ENCODE measurements at places on chromosomes 16 and 17.
A peak's percentile ranks its signal among the peaks of the same experiment; 100 is the strongest.

- no peak for DNase-seq
These were observed 33.4 kb downstream of the RPTOR start for GRCh38 chr17:80577876-80578570.

GRCh38 chr16:85019659-85020245, 7.8 kb upstream of the KIAA0513 start:
- DNase-seq = peak; percentile 72

DNA sequence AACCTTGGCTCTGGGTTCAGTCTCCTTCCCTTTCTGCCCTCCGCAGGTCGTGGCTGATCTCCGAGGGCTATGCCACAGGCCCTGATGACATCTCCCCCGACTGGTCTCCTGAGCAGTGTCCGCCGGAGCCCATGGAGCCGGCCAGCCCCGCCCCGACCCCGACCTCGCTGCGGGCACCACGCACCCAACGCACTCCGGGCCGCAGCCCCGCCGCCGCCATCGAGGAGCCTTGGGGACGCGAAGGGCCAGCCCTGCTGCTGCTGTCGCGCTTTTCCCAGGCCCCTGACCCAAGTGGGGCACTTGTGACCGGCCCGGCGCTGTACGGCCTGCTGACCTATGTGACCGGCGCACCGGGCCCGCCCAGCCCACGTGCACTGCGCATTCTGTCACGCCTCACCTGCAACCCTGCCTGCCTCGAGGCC, 5.1 kb downstream of the ARMC5 start:
- peak; percentile 17 for DNase-seq

- DNase-seq = no peak
These were observed 8.9 kb downstream of the CFAP20 start for GRCh38 chr16:58120234-58120633.

- DNase-seq = no peak
These were observed 15.9 kb downstream of the C1QTNF1 start for GRCh38 chr17:79039886-79040285.

DNA sequence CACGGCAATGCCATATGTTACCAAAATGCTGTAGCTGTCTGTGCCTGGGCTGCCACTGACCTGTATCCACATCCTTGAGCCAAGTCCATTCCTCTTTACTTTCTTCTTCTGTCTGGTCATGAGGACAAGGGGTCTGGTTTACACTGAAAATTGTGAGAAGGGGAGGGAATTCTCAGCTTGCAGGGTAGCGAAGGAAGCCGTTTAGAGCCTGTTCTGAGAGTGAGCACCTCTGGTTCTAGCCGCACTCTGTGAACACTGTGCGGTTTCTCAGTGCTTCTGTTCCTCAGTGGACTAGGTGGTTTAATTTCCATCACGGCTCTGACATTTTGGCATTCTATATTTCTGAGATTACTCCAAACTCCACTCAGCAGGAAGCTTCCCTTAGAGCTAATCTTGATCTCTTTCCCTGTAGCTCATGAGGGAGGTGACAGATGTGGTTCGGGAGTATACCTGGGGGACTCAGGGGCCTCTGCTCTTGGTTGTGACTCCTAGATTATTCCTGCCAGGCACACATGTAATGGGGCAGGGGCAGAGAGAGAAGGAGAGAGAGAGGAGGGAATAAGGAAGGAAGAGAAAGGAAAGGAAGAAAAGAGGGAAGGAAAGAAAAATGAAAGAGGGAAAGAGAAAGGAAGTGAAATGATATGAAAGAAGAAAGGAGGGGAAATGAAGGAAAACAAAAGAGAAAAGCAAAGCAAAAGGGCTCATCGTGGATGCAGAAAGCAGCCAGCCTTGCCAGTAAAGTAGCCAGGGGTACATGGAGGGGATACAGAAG, 14.2 kb upstream of the TBX21 start:
- no peak for DNase-seq

- DNase-seq = no peak
These were observed 1.0 kb downstream of the SLC16A6 start for GRCh38 chr17:68289936-68290267.

DNA sequence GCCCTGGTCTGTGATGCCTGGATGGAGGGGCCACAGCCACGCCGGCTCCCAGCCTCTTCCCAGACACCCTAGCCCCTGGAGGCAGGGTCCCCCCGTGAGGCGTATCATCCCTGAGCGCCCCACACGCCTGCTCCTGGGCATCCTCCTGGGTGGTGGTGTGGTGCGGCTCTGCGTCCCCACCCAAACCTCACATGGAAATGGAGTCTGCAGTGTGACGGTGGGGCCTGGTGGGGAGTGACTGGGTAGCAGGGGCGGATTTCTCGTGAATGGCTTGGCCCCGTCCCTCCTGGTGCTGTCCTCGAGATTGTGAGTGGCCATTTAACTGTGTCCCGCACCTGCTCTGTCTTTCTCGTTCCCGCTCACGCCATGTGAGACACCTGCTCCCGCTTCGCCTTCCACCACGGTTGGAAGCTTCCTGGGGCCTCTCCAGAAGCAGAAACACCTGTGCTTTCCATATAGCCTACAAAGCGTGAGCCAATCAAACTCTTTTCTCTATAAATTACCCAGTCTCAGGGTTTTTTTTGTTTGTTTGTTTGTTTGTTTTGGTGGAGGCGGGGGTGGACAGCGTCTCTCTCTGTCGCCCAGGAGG, 5.9 kb upstream of the SSTR5 start:
- DNase-seq = no peak

- DNase-seq = no peak
These were observed 142.9 kb downstream of the RAB11FIP4 start for GRCh38 chr17:31534223-31534888.

DNA sequence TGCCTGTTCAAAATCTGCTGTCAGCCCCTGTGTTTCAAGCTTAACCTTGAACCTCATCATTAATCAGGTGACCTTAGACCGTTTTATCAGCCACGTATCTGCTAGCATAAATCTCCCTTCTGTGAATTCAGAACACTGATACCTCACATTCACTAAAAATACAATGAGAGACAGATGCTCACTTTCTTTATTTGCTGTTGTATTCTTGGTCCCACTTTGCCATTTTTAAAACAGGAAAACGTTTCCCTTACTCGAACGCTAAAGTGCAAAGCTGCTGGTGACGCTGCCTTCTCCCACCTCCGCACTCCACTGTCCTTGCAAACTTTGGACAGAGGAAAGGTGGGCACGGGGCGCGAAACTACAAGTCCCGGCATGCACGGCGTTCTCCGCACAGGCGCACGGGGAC, 220 bp upstream of the ARHGAP44 start:
- peak; percentile 78 for DNase-seq

GRCh38 chr17:65229621-65229995, 92.4 kb downstream of the RGS9 start:
- DNase-seq = no peak

- no peak for DNase-seq
These were observed 40.5 kb upstream of the GOSR1 start for GRCh38 chr17:30436729-30437128.

GRCh38 chr17:69874175-69874670, 200.8 kb upstream of the KCNJ16 start:
- DNase-seq = no peak

- peak; percentile 64 for DNase-seq
These were observed 11.9 kb downstream of the C16orf86 start for GRCh38 chr16:67678354-67679023.

- DNase-seq = no peak
These were observed 4.1 kb downstream of the ZNF688 start for GRCh38 chr16:30567160-30567990.

GRCh38 chr17:50608700-50609379, 25.8 kb upstream of the ABCC3 start:
- DNase-seq = no peak

DNA sequence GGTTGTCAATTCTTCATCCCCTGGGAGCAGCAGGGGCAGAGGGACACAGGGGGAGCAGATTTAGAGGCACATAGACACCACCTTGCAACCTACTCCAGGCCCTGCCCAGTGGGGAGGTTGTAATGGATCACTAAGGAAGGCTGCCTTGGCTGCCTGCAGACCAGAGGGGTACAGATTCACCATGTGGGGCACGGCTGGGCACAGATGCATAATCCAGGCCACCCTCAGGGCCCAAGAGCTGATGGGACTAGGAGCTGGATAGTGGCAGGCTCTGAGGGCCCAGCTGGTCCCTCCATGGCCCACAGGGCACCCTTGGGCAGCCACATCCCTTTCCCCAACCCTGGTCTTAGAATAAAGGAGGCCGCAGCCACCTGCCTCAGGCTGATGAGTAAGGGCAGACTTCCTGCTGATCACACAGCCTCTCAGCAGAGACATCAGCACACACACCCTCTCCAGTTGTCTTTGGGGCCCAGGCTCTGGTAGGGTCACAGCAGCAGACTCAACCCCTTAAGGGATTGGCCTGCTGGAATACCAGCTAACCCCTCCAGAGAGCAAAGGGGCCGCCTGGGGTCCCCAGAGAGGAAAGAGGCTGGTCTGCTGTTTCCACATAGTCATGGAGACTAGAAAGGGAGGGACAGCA, 224.9 kb downstream of the GSG1L start:
- no peak for DNase-seq

GRCh38 chr16:23930791-23931190, 95.0 kb downstream of the PRKCB start:
- DNase-seq = no peak

DNA sequence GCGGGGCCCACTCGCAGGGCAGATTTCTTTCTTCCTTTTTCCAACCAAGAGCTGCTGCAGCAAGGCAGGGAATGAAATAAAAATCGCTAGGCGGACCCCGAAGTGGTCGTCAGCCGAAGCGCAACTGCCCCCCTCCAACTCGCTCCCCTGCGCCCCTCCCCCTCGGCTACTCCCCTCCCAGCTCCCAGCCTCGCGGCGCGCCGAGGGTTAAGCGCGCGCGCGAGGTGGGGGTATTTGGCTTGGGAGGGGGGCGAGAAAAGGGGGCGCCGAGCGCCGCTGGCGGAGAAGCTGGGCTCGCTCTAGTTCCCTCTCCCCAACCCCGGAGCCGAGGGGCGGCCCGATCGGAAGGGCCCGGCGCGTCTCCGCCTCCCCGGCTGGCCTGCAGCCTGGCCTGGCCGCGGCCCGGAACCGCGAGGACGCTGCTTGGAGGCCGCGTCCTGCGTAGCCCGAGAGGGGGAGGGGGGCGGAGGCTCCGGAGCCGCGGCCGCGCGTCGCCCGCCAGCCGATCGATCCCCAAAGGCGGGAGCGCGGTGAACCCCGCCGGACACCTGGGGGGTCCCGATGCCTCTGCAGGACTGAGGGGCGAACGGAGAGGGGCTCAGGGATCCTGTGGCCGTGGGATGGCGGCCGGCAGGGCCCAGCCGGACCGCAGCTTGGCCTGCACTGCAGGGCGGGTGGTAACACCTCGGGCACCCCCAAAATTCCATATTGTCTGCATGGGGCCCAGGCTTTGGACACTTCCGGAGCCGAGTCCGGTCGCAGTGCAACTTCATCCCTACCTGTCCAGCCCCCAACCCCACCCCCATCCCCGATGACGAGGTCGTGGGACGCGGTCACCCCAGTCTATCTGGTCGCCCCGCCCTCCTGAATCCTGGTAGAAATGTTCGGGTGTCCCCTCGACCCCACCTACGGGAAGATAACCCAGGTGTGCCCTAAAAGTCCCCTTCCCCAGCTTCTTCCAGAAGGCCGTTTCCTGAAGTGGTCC, 4.9 kb upstream of the CBX4 start:
- peak; percentile 53 for DNase-seq

- DNase-seq = no peak
These were observed 17.8 kb downstream of the MAP3K3 start for GRCh38 chr17:63640038-63640437.

GRCh38 chr17:76598004-76598439, 12.4 kb upstream of the ST6GALNAC2 start:
- DNase-seq = no peak

DNA sequence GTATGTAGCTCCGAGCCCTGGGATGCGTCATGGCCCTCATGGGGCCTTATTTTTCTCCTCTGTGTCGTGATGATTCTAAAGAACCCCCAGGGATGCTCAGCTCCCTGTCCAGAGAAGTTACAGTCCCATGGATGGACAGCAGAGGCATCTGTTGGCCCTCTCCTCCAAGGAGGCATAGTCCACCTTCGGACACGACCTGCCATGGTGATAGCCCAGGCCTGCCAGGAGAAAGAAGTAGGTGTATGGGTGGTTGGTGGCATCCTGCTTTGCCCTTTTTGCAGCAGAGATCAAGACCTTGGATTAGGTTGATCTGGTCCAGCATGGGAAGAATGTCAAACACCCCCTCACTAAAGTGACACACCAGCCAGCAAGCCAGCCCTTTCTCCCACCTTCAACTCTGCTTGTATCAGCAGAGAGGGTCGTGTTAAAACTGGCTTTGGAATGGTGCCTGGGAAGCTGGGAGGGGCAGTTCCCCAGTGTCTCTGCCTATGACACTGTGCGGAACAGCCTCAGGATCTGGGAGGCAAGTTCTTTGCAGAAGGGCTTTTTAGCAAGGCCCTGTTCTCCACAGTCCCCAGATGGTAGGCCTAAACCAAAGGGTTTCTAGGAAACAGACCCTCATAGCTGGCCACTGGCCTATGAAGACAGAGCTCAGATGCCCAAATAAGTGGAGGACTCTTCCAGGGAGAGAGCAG, 259.9 kb upstream of the RPL38 start:
- DNase-seq = no peak

GRCh38 chr16:48128769-48129168, 27.0 kb downstream of the ABCC12 start:
- no peak for DNase-seq

DNA sequence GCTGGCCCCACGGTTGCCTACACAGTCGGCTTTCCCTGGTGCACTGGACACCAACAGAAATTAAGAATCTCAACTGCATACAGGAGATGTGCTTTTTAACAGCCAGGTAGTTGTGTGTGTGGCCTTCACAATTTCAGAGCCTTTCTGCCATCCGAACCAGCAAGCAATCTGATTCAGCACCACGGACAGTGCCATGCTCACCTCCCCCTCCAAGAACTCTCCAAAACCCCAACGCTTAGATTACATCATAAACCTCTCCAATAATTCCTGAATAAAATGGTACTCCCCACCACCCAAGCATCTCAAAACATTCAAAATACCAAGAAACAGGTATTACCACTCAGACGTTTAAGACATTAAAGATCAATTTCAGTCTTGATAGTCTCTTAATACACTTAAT, 31.8 kb downstream of the USP7 start:
- peak; percentile 51 for DNase-seq
